NCI-H1436 treated with DMSO at 0.1 percent for 48 hours (cell line): ENCODE measurements at places on chromosomes 16 and 17.

DNA sequence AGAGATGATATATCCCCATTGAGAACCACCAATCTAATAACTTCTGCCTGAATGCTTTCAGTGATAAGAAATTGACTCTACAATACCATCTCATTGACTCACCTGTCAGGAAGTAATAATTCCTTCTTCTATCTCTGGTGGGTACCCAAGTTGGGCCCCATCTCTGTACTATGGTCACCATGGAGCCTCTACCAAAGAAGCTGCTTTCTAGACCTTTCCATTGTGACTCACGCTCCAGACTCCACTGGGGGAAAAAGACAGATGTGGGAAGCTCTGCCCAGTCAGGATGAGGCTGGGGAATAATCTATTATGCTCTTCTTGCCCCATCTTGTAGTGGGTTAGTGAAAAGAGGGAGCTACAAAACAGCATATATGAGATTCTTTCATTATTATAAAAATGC is 100.4 kb downstream of the COPRS start:
- no peak for DNase-seq

DNA sequence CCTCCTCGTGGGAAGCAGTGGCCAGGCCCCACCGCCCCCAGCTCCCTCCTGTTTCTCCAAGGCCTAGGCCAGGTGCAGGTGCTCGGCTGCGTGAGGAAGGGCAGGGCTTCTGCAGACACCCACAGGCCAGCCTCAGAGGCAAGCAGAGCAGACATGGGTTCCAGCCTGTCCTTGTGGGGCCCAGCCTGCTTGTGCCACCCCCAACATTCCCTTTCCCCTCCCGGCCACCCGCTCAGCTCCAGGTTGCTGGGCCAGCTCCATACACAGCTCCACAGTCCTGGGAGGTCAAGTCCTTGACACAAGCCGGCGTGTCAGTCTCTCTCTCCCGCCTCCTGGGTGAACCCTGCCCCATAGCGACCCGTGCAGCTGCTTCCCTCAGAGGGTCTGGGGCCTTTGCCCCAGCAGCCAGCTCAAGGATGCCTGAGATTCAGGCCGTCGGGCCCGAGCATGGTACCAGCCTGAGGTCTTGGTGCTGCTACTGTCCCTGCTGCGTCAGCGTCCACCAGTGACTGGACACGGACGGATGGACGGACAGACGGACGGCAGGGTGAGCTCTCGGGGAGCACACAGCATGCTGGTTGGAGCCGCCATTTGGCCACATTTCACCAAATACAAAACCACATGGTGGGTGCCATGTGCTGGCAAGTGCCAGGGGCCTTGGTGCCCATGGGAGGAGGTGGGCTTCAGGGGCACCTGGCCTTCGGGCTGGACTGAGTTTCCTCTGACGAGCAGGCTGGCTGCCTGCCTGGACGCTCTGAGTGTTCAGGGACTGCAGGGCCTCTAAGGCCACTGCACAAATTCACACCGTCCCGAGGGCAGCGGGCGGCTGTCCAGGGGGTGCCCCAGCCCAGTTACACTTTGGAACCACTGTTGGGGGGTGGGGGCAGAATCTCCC is 8.0 kb downstream of the SECTM1 start:
- no peak for DNase-seq

GRCh38 chr16:1420111-1420539 is 422 bp downstream of the UQCC4 start:
- DNase-seq: no peak

DNA sequence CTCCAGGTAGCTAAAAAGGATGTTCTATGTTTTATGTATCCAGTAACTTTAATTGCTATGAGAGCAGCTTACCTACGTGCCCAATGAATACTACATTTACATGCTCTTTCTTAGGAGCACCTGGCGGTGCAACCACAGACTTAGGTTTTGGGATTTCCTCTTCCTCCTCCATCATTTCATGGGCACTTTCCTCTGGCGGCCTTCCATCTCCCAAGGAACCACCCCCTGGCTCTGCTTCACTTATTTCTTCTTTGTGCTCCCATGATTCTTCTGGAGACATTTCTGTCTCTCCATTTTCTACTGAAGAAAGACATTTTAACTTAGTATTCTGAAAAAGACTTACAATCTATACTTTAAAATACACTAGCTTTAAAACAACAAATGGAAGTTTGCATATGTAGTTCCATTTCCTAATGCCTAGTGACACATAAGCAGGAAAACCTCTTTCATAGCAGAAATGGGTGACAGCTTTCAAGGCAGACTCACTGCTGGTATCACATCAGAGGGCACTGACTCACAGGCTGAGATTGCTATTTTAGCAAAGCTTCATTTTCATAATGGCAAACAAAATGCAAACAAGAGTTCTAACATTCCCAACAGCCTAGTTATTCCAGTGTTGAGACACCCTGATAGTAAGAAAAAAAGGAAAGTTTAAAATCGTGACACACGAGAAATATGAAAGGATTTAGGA is 19.1 kb downstream of the GSPT1 start:
- DNase-seq: no peak

DNA sequence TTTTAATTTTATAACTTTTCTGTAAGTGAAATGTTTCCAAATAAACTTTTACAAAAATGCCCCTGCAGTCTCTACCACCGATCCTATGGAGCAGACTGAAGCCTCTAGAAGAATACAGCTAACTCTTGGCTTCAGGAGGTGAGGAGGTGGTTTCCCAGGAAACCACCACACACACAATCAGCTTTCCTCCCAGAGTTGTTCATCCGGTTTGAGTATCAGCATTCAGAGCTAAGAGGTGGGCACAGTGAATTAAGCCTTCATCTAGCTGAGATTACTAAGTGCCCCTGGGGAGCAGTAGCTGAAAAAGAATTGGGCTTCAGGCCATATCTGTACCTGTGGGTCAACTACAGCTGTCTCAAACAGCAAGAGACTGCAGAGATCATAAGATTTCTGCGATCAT is 139.7 kb downstream of the AATF start:
- DNase-seq: no peak

- no peak for DNase-seq
Measured at GRCh38 chr16:70793851-70794502, 7.0 kb downstream of the VAC14 start.

DNA sequence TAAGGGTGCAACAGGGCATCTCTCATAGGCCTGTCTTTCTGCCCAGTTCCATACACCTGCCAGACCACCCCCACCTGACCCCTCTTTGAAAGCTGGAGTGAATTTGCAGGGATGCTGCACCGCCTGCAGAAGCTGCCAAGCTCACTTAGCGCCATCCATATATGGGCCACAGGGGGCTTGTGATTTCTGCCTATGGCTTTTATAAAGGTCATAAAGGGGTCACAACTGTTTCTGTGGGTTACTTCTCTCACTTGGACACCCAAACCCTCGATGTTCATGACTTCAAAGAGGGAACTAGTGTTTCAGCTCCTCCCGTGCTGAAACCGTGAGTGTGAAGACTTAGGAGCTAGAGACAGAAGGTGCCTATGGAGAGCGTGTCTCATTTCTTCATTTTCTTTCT is 23.9 kb upstream of the MEAK7 start:
- DNase-seq: no peak

- DNase-seq: no peak
Measured at GRCh38 chr16:88763502-88764053, 21.4 kb downstream of the PIEZO1 start.

DNA sequence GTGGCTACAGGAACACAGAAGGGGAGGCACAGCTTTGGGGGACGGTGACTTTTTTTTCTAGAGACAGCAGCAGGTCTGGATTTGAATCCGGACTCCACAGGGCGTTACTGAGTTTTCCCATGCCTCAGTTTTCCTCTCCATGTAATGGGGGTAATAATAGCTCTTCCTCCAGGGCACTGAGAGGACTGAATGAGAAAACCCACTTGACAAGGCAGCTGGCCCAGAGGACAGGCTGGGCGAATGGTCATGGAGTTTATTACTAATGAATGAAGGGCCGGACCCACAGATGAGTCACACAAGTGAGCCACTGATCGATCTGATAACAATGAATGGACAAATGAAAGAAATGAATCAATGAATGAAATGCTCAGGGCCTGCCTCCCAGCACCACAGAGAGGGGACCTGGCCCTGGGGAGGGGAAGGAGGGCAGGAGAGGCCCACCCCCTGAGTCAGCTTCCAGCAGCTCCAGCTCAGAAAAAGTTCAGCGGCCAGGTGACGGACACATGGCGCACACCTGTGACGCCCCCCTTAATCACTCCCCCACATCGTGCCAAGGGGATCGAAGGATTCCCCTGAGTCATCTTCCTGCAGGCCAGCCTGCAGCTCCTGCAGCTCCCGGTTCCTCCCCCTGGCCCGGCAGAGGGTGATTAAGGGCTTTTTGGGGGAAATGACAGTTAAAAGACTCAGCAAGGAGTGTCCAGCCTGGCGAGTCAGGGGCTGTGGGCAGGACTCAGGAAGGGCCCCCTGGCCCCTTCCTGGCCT is 54.3 kb downstream of the SOCS1 start:
- DNase-seq: no peak

- DNase-seq: no peak
Measured at GRCh38 chr17:6780001-6780400, 4.0 kb downstream of the FBXO39 start.

DNA sequence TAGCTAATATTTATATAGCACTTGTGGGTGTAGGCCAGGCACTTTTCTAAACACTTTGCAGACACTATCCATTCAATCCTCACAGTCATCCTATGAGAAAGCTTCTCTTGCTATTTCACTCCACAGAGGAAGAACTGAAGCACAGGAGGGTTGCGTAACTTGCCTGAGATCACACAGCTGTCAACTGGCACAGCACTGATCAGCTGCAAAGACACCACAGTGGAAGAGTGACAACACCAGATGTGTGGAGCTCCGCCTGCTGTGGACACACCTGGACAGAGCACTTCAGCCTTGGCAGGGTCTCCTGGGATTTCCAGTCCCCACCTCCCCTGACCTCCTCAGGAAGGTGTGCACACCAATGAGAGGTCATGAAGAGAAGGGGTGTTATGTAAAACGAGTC is 13.3 kb upstream of the CNEP1R1 start:
- DNase-seq: no peak

- no peak for DNase-seq
Measured at GRCh38 chr16:5971106-5971505, 873.5 kb upstream of the EEF2KMT start.

GRCh38 chr17:41967141-41967920 is 736 bp downstream of the CNP start:
- DNase-seq: no peak

DNA sequence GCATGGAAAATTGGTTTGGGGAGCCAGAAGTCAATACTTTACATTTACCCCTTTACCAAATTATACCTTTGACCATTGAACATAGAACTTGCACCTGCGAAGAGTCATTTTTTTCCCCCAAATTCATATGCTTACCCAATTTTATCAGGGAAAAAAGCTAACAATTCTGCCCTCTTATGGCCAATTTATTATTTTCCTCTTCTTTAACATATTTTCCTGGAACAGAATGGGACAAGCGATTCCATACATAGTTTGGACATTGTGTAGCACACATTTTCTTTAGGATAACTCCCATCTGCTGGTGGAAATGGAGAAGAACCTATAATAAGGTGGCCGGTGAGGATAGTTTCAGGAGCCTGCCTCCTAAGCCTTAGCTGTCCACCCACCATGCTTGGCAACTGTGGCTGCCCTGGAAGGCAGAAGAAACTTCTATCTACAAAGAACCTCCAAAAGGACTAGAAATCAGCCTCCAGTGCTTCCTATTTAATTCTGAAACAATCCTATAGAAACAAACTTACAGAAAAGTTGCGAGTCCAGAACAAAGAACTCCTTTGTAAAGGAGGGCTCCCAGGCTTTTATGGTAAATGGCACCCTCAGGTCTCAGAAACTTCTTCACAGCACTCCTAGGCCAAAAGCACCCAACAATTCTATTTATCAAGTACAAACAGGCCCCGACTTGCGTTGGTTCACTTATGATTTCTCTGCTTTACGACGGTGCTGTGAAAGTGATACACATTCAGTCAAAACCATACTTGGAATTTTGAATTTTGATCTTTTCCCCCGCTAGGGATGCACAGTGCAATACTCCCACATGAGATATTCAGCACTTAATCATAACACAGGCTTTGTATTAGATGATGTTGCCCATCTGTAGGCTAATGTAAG is 64.1 kb upstream of the CACNG4 start:
- no peak for DNase-seq

- DNase-seq: no peak
Measured at GRCh38 chr16:15973421-15973820, 24.0 kb downstream of the ABCC1 start.

DNA sequence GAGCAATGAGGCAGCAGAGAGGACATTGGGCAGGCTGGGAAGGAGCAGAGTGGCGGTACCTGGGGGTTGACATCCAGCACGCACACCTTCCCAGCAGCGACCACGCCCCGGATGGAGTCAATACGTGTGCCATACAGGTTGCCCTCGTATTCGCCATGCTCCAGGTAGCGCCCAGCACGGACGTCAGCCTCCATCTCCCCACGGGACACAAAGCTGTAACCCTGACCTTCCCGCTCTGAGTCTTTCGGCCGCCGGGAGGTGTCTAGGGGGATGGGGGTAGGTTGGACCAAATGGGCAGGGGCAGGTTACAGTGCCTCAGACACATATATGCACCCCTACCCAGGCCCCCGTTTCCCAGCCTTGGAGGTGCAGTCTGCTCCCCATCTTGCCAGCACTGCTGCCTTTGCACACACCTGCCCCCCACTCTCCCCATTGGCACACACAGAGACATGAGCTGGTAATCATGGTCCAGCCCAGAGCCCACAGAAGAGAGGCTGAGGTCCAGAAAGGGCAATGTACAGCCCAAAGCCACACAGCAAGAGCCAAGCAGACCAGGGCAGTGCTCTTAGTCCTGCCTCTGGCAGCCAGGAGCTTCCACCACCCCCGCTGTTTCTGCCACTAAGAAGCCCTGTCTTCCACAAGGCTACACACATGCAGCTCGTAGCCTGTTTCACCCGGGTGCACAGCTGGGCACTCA is 27.5 kb downstream of the MPP2 start:
- no peak for DNase-seq

GRCh38 chr17:27463235-27463677 is 7.0 kb downstream of the KSR1 start:
- no peak for DNase-seq

DNA sequence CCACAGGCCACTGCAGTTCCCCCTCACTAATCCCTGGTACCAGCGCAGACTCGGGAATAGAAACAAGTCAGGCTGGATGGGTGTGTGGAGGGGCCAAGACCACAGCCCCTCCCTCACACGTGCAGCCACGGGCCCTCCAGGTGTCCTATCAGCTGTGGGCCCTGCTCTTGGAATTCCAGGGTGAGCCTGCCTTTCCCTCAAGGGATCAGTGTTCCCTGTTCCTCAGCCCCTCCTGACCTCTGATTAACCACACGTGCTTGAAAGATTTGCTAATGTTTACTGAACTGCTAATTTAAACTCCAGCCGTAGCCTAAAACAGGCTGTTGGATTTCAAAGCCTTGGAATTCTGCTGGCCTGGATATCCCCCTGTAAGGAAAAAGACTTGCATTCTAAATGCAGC is 146.4 kb downstream of the SOCS1 start:
- DNase-seq: no peak
